MG63 (cell line): ENCODE measurements at places on chromosomes 16 and 17. TPM values are rescaled to one million over a fixed set of nuclear protein-coding genes. Genes with fewer than 3 reads are reported as not detected.
A peak's percentile ranks its signal among the peaks of the same experiment; 100 is the strongest.

GRCh38 chr17:385178-385835, 32.7 kb upstream of the RPH3AL start:
- DNase-seq = peak; percentile 34

GRCh38 chr16:55490301-55490700, 11.3 kb downstream of the MMP2 start:
- no peak for DNase-seq

GRCh38 chr17:42608305-42609181, 631 bp downstream of the RETREG3 start:
- DNase-seq = no peak

- DNase-seq = peak; percentile 65
Observed at GRCh38 chr17:29977836-29978235, 36.4 kb downstream of the EFCAB5 start.

CDRT15 gene
- not detected in 2 replicates for total RNA-seq

GDPD1 gene
- not detected in 2 replicates for total RNA-seq

OTOP2 gene
- total RNA-seq = not detected in 2 replicates

UTS2R gene
- total RNA-seq = not detected in 2 replicates

HS3ST3A1 gene
- 1.2 and 3.0 TPM in 2 replicates for total RNA-seq

NOL11 gene
- 124 and 125 TPM in 2 replicates for total RNA-seq

GPRC5B gene
- 5.3 and 6.4 TPM in 2 replicates for total RNA-seq
